Stimulated activated CD4-positive, alpha-beta T cell treated with anti-CD3 and anti-CD28 coated beads, TNF-alpha, amount 100 ng/mL, for 1 hour (primary cell): ENCODE measurements at places on chromosomes 5 and 9.

GRCh38 chr5:124745928-124746915 is at the start of gene ZNF608:
Gene ZNF608, minus strand, starts transcription at chr5:124746639. Its CDS starts 1,650 bp downstream, at chr5:124744989.
- no peak for DNase-seq

GRCh38 chr5:8869932-8870331 is 675.9 kb downstream of the SEMA5A start:
- no peak for DNase-seq

GRCh38 chr5:32842813-32843530 is 131.9 kb downstream of the NPR3 start:
- DNase-seq: no peak

DNA sequence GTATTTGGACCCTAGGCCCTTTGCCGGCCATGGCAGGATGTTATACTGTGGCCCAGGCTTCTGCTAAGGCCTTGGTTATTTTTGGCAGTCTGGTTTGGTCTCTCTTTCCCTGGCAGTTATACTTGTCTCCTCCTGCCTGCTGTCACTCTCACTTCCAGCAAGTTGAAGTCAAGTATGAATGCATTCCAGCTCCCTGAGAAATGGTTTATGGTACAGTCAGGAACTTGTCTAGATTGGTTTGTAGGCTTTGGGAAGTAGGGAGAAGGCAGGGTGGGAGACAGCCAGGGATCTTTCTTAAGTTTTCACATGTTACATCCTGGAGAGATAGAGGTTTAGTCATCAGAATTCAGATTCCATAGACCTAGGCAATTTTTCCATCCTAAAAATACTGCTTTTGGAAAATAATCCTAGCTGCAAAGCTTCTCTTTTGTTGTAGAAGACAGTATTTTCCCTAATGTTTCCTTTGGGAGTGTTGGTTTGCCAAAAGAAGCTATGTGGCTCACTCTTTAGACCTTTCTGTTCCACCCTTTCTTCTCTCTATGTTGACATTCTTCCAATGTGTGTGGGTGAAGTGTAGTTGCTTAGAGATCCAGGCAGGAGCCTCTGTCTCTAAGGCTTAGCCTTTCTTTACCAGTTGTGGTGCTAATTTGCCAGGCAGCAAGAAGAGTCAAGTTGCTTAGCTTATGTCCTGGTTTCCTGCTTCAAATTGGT is 2.5 kb upstream of the KDM3B start:
- no peak for DNase-seq

- DNase-seq: no peak
Measured at GRCh38 chr9:70588999-70589398, 174.5 kb upstream of the KLF9 start.

GRCh38 chr5:8241076-8241475 is 372.1 kb downstream of the MTRR start:
- no peak for DNase-seq

GRCh38 chr9:12091865-12092527 is 601.2 kb upstream of the TYRP1 start:
- DNase-seq: no peak

DNA sequence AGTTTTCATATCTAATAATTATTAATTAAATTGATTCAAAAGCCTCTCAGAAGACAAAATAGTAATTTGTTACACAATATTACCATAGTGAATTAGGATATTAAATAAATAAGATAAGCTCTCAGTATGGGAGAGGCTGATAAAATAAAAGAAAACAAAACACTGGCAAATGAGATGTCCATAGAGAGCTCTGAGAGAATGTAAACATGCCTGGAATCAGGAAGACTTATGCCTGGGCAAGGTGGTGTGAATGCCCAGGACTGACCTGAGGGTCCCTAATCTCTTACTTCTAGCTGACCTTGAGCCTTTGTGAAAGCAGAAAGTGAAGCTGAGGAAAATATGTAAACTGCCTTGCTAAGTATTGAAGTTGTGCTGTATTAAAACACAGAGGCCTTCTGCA is 616.5 kb downstream of the PTPRD start:
- DNase-seq: no peak

- no peak for DNase-seq
Measured at GRCh38 chr5:143708672-143709071, 103.3 kb upstream of the HMHB1 start.

- no peak for DNase-seq
Measured at GRCh38 chr5:58348996-58349728, 110.7 kb downstream of the PLK2 start.

- no peak for DNase-seq
Measured at GRCh38 chr5:119614838-119615237, 14.5 kb upstream of the FAM170A start.

DNA sequence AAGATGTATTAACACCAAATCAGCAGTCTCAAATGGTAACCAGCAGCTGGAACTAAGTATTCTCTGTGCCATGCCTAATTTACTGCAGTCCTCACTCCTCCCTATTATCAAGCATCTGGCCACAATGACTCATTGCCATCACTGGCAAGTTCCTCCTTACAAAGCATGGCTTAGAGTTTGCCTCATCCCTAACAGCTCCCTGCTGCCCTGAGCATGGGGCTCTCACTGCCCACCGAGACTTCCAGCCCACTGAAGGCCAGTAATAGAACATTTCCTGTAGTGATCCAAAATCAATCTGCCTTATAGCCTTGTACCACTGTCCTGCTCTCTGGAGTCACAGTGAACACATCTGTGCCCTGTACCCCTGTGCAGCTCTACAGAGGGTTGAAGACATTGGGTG is 211.9 kb upstream of the TRIM32 start:
- no peak for DNase-seq

- DNase-seq: no peak
Measured at GRCh38 chr9:94895668-94896067, 169.2 kb downstream of the AOPEP start.

GRCh38 chr9:127714951-127715469 is 453 bp downstream of the PTRH1 start:
- no peak for DNase-seq

GRCh38 chr9:357560-357959 is 142.9 kb downstream of the DOCK8 start:
- no peak for DNase-seq

- DNase-seq: no peak
Measured at GRCh38 chr5:147408980-147409379, 100.9 kb downstream of the DPYSL3 start.

GRCh38 chr5:14221732-14222131 is 78.6 kb downstream of the TRIO start:
- DNase-seq: no peak

- no peak for DNase-seq
Measured at GRCh38 chr5:101662263-101662662, 633.8 kb downstream of the SLCO4C1 start.

- no peak for DNase-seq
Measured at GRCh38 chr5:111143910-111144309, 51.8 kb downstream of the WDR36 start.

DNA sequence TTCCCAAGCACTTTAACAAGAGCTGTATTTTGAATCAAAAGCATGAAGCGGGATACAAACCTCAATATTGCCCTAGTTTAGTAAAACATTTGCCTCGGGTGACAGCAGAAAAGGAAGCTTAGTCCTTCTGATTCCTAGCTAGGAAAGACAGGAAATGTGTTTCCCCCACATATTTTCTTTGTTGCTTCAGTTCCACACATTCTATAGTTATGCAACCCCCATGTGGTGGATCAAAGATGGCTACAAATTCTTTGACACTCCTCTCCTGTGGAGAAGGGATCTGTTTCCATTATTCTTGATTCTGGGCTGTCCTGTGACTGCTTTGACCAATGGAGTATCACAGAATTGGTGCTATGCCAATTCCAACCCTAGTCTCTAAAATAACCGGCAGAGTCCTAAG is 89.1 kb upstream of the SLC30A5 start:
- DNase-seq: no peak

DNA sequence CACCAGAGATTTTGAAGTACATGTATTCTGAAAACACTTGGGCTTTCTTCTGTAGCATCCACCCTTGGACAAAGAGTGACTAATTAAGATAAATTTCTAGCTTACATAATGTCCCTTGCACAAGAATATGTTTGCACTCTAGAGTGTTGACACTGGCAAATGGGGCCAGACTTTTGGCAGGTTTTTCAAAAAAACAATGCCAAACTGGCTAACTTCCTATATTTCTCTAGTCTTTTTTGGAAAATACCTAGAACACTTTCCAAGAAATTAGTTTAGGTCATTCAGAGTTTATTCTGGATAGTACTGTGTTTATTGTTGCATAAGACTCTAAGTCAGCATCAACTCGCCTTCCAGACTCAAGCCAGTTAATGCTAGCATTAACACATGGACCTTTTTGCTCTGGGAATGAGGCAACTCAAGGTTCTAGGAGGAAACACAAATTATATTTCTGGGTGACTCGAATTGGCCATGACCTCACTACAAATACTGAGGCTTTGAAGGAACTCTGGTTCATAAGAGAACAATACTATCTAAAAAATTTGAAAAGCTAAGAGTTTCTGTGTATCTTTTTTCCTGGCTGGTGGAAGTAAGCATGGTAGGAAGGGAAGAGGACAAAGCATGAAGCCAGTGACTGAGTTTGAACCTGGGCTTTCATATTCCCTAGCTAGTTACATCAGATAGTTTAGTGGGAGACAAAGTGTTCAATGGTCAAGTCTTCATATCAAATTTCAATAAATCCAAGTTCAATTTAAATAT is 101.6 kb downstream of the NREP start:
- DNase-seq: no peak

GRCh38 chr9:18478501-18479361 is 4.8 kb downstream of the ADAMTSL1 start:
- DNase-seq: no peak

GRCh38 chr5:79992891-79993657 is 2.0 kb upstream of the MTX3 start:
- no peak for DNase-seq

DNA sequence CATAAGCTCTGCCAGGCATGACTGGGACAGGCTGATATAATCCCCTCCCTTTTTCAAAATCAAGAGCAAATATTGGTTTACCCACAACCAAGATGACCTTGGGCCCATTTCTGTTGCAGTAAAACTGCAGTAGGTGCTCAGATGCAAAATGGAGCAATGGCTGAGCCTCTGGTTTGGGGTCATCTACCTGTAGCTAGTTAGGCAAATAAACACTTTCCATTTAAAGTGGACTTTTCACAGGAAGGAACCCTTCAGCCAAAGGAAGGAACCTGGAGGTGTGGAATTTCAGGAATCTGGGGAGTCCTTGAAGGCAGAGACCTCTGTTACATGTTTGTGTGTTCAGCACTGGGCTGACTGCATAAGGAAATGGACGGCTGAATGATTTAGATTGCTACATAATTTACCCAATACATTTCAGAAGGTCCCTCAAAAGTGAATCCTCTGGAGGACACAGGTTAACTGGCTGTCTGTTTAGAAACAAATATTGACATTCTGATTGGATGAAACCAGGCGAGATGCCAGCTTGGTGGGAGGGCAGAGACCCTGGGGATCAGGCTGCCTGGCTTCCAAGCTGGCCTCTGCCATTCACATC is 170.1 kb upstream of the ZNF618 start:
- no peak for DNase-seq

GRCh38 chr5:163245584-163245983 is 191.8 kb upstream of the CCNG1 start:
- DNase-seq: no peak

GRCh38 chr5:178547753-178548415 is 42.3 kb downstream of the COL23A1 start:
- no peak for DNase-seq

DNA sequence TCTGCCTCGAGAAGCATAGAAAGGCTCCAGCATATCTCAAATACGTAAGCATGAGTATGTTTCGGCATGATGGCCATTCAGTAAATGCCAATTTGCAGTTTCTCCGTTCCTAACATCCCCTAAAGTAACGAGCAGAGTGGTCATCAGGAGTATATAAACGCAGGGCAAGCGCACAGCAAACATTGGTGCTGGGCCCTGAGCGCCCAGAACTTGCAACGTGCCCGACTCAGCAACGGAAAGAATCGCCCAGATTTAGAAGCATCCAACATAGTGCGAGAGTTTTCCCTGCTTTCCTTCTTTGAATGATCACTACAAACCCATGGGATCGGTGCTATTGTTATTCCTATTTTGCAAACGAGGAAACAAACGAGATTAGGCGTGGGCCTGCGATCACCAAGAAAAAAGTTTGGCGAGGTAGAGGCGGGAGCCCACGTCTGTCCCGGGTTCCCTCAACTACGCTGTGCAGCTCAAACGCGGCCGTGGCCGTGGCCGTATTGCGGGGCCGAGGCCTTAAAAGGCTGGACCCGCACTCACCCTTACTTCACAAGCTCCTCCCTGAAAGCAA is 505 bp downstream of the RPS14 start:
- no peak for DNase-seq

DNA sequence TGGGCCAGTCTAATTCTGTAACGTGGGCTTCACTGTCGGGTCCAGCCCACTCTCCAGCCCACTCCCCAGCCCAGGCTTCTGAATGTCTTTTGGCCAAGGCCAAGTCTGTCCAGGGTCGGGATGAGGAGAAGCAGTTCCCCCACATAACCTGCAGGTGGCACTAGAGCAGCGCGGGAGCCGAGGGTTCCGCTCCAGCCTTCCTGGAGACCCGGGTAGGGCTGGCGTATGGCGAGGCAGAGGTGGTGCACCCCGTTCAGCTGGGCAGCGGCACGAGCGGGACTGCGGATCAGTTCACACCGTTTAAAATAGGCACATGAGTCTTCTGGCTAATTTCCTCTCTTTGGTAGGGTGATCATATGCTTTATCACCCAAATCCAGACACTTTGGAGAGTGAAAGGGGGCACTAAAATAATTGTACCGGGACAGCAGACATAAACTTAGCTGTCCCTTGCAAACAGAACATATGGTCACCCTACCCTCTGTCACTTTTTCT is 185.9 kb downstream of the MSX2 start:
- no peak for DNase-seq

- no peak for DNase-seq
Measured at GRCh38 chr9:89929673-89930480, 325.1 kb downstream of the GADD45G start.

DNA sequence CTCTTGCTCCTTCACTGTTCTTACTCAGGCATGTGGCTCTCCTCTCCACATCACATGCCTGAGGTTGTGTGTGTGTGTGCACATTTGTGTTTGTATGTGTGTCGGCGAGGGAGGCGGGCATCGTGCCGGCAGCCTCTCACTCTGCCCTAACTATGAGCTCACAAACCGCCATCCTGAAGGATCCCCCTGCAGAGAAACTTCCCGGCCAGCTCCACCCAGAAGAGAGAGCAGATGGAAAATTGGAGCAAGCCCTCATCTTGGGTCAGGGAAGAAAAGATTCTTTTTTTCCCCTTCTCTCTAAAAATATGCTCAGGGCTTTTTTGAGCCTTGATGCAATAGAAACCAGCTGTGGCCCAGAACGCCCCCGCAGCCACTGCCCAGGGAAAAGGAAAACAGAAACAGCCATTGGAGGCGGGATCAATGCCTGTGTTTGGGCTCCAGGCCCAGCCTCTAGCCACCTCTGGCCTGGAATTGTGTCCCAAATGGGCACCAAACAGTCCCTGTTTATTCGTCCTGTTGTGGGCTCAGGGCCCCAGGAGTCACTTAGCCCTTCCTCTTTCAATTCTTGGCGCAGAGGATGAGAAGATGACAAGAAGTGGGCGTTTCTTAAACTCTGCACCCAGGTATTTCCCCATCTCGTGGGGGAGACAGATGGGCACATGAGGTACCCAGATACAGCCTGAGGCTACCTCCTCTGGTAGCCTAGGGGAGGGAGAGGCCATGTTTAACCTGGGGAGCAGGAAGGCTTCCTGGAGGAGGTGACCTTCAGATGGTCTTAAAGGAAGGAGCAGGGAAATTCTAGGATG is 151.5 kb downstream of the RGS3 start:
- DNase-seq: no peak
